ENCODE measurements at places on chromosomes 3 and 15.
A peak's percentile ranks its signal among the peaks of the same experiment; 100 is the strongest.

GRCh38 chr15:58870451-58870850 is 63.0 kb downstream of the SLTM start:
- DNase-seq = no peak

DNA sequence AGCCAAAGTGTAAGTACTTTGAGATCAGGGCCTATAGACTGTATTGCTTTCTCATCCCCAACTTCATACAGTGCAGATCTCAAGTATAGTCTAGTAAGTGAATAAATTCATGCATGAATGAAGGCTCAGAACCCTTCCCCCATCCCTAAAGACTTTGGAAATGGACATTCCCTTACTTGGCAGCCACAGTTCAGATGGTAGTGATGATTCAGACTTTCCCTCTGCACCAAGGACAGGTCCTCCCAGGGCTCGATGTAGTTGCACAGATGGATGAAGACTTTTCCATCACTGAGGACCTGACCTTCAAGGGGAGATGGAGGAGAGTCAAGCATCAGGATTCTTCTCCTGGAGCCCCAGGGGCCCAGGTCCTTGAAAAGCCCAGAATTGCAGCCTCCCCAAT is 4.6 kb downstream of the TIMP4 start:
- no peak for DNase-seq

DNA sequence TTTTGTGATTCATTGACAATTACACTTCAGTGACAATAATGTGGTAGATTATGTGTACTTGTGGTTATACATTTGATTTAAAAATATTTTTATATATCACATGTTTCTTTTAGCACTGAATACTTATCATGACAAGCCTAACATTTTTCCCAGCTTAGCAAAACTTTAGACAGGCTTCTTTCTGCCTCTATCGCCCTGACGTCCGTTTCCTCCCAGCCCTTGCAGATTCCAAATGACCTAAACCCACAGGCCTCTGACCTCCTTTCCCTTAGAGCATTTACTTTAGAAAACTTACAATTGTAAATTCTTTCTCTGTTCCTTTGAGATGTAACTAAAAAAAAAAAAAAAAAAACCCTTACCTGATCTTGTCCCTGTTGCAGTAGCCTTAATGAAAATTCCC is 326.1 kb downstream of the UNC13C start:
- no peak for DNase-seq

GRCh38 chr3:174862101-174862500 is 3.0 kb downstream of the NAALADL2 start:
- DNase-seq = no peak

DNA sequence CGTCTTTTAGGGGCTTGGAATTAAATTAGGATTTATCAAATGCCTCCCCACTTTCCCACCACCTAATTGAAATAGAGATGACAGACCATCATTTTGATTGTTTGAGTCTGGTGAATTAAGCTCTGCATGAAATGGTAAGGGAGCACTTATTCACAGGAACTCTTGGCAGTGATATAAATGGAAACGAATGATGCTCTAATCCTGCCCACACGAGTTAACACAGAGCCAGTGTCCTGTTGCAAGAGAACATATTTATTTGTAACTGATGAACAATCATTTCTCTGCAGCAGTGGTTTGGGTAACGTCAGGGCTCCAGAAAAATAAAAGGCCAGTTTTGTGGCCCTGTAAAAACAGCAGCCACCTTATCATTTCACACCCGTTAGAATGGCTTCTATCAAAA is 163.3 kb downstream of the FEZF2 start:
- no peak for DNase-seq

GRCh38 chr15:25557926-25558325 is 119.1 kb upstream of the UBE3A start:
- no peak for DNase-seq

DNA sequence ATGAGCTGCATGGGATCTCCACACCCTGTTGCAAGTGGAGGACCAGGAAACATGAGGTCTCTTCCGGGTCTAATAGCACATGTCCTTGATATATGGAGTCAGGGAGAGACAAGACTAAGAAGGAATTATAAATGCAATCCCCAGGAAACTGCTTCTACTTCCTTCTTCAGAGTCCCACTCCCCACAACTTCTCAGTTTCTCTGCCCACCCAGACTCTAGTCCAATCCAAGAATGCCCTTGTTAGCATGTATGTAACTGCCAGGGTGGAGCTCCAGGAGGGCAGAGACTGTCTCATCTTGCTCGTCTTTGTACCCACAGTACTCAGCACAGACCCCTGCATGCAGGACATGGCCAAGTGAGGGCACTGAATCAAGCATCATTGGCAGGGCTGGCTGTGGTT is 8.3 kb downstream of the DAPK2 start:
- DNase-seq = no peak

GRCh38 chr3:141174674-141175073 is 57.0 kb upstream of the PXYLP1 start:
- no peak for DNase-seq

DNA sequence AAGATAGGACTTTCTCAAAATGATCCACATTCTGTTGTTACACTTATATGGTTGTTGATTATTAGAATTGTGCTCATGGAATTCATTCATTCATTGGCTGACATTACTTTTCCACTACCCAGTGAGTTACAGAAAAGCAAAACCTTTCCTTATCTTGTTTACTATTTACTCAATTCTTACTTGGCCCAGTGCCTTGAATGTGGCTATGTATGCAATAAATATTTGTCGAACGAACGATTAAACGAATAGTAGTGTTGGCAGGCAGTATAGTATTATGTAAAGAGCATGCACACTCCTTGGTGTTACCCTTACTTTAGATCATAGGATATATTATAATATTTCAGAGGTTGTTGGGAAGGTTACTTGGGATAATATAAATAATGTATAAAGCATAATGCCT is 31.0 kb downstream of the CTDSPL2 start:
- no peak for DNase-seq

DNA sequence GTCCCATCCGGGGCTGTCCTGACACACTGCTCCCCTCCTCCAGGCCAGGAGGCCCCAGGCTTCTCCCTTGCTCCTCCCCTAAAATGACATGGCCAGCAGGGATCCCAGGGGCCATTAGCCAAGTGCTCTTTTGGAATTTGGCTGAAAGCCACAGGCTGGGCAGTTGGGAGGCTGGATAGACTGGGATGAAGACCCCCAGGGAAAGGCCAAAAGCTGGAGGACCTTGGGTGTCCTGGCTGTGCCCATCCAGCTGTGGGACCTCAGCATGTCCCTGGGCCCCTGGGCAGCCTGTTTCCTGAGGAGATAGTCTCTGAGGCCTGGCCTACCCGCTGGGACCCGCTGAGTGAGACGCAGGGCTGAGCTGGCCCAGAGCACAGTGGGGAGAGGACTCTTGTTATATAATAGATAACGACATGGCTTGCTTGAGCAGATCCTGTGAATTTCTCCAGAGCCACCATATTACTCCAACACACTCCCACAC is 5.7 kb upstream of the PDE8A start:
- no peak for DNase-seq

GRCh38 chr3:133578548-133579191 is 5.2 kb downstream of the CDV3 start:
- peak; percentile 26 for DNase-seq

GRCh38 chr15:34304613-34305012 is 33.0 kb downstream of the SLC12A6 start:
- DNase-seq = no peak

DNA sequence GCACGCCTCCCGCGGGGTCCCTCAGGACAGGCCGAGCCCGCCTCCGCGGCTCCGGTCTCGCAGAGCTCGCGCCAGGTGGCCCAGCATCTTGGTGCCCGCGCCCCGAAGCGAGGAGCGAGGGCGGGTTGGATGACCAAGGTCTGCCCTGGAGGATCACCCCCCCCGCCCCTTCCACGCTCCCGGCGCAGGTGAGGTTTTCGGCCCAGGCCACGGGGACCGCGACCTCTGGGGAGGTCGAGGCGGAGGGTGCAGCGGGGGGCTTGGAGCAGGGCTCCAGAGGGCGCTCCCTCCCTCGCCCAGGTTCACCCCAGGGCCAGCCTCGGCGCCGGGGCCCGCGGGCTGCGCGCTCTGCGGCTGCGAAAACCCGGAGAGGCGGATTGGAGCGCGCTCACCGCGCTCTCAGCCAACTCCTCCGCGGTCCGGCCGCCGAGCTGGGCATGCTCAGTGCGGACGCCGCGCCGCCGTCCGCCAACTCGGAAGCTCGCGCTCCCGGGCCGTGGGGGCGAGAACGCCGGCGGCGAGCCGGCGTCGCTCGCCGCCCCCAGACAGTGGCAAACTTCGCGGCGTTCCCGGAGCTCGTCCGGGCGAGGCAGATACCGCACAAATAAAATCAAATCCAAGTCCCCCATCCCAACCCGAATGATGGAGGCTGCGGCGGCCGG is at the start of gene MED12L:
Gene MED12L, plus strand, starts transcription at position 438 of the 662 bp plus-strand sequence. CDS start 1,263 bp downstream, outside the sequence.
- peak; percentile 66 for DNase-seq

- no peak for DNase-seq
Measured at GRCh38 chr3:2948882-2949281, 161.3 kb downstream of the IL5RA start.

GRCh38 chr3:57274845-57275244 is 17.6 kb downstream of the ASB14 start:
- no peak for DNase-seq

DNA sequence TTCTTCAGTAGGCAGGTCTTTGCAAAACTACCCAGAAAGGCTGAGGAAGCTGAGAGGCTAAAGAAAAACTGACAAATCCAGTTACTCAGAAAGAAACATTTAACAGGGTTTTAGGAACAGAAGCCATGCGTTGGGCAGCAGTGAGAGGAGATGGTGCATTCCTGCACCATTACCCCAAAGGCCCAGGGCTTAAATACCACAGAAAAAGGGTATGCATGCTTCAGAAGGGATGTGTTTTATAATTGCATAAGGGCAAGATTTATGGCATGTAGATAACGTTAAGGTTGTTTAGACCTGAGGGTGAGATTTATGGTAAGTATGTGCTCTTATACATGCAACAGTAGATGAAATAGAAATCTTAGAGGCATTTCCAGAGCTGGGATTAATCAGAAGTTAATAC is 10.0 kb downstream of the C3orf52 start:
- no peak for DNase-seq

- no peak for DNase-seq
Measured at GRCh38 chr15:57795261-57795660, 88.7 kb downstream of the POLR2M start.

Measured in B cell (primary cell).